ENCODE measurements at places on chromosomes 11 and 22.
A peak's percentile ranks its signal among the peaks of the same experiment; 100 is the strongest.

GRCh38 chr11:33403344-33403743 lies 146.2 kb downstream of the HIPK3 start:
- no peak for DNase-seq

DNA sequence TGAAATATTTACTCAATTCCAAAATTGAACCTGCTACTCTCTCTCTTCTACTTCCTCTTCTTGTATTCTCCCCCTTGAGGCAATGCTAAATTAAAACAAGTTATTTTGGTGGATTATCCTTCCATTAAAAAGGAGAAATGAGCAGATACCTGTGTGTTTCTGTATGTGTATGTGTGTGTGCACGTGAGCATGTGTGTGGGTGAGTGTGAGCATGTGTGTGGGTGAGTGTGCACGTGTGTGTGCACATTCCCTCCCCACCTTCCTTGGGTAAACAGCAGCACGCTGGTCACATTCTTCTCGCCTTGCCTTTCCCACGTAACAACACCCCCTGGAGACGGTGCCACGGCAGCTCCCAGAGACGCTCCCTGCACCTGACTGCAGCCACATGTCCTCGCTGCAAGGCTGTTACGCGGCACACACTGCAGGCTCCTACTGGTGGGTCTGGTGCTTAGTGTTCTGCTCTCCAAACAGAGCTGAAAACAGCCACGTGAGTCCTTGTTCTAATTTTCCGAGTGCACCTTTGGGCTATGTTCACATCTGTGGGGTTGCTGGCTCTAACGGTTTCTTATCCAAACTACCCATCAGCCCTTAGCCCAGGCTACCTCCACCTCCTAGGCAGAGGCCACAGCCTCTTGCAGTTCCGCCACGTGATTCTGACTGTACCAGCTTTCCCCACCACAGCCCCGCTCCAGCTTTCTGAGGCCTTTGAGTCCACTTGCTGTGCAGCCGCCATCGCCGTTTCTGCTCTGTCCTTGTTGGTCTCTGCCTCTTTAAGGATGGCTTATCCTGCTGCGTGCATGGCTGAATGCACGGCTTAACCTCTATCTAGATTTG lies 123.4 kb downstream of the CTTN start:
- no peak for DNase-seq

GRCh38 chr11:111759778-111760407 lies 6.3 kb downstream of the PPP2R1B start:
- DNase-seq, result no peak

GRCh38 chr11:36870361-36870760 lies 272.3 kb upstream of the RAG2 start:
- no peak for DNase-seq

DNA sequence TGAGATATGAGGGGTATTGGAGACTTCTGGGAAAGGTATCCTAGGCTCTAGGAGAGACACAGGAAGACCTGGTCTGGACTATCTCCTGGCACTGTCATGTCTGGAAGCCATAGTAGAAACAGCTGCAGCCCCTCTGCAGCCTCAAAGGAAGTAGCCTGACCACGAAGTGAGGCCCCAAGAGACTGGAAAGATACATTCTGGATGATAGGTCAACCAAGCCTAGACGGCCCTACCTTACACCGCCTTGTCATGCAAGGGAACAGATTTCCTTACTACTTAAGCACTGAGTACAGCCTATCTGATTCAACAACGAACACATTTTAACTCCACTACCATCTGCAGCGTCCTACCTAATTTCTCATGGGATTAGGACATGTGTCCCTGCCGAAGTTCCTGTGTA lies 31.1 kb downstream of the UQCR10 start:
- DNase-seq, result no peak

- DNase-seq, result no peak
Observed at GRCh38 chr11:118375978-118376377, 16.6 kb downstream of the UBE4A start.

DNA sequence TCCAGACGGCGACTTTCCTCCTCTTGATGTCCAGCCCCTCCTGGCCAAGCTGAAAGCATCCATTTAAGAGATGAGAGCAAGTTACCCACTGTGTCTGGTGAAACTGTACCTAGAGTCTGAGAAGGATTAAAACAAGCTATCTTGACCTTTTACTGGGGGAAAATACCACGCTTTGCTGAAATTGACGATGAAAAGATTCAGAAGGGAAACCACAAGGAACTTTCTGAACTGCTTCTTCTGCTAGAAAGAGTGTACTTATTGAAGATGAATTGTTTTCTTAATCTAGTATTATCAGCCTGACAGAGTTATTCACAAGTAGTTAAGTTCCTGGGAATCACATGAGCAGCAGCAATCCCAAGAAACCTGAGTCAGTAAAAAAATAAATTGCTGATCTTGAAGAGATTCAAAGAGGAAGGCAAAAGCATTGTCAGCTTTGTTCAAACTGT lies 13.1 kb upstream of the MS4A6A start:
- DNase-seq, result no peak

- DNase-seq, result no peak
Observed at GRCh38 chr11:107180236-107180635, 162.0 kb upstream of the GUCY1A2 start.

DNA sequence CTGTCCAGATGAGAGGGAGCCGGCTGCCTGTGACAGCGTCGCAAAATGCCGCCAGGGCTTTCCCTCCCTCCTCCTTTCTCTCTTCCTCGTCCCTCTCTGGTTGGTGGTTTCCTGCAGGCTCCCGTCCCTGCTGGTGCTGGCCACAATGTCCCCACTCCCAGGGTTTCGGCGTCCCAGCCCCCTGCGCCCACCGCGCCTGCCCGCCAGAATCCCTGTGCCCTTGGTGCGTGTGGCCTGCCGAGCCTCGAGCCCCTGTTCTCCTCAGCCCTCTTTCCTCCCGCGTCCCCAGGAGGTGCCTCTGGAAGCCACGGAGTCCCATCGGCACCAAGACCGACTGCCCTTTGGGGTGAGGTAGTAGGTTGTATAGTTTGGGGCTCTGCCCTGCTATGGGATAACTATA lies 37.9 kb upstream of the PPARA start:
- no peak for DNase-seq

DNA sequence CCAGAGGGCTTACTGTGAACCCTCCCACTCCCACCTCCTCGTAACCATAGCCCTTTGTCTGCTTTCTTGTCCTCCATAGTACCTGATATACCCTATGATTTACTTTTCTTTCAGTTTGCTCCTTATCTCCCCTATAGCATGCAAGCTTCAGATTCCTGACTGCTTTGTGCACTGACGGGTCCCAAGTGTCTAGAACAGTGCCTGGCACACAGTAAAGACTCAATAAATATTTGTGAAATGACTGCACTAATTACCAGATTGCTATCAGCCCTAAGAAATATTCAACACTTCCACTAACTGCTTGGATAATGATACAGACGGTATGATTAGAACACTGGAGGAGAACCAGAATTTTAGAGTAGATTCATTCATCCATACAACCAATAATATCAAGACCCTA lies 33.0 kb downstream of the ISX start:
- no peak for DNase-seq

DNA sequence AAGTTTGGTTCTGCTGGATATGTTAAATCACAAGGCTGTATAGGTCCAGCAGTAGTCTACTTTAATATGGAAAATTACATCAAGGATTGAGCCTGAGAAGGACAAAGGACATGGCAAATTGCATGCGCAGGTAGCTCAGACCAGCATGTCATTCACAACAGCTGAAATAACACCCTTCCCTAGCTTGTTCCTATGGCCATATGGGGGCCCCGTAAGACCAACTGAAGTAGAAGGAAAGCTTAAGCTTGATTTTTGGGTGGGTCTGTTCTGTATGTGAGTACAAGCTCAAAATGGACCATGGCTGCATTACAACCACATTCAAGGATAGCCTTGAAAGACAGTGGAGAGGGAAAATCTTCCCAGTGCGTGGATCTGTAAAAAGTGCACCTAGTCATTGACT lies 20.6 kb upstream of the PDE3B start:
- DNase-seq, result no peak

DNA sequence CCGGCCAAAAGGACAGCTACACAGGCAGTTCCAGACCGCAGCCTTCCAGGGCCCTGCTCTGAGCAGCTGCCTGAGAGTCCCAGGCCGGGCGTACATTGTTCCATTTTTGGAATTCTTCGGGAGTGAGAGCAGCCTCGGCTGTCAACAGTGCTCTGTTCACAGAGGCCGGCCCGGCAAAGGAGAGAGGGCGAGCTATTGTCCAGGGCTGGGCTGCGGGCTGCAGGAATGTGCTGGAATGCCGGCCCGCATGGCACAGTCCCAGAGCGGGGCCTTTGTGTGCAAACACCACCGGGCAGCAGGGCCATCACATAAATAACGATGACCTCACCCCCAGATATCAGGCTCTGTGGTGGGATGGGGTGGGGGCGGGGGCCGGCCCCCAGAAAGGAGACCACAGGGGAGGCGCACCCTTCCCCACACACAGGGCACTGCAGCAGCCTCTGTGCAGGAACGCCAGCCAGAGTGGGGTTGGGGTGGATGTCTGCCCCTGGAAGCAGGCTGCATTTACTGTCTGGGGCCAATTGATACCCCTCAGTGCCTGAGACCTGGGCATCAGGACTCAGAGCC lies 15.8 kb downstream of the LINC01488 start:
- peak; percentile 94 for DNase-seq

GRCh38 chr22:20228055-20228938 lies 39.8 kb downstream of the RTN4R start:
- DNase-seq, result no peak

GRCh38 chr11:87265132-87265531 lies 227.4 kb downstream of the TMEM135 start:
- DNase-seq, result peak; percentile 11

- no peak for DNase-seq
Observed at GRCh38 chr11:68413591-68413999, 47.0 kb upstream of the PPP6R3 start.

- no peak for DNase-seq
Observed at GRCh38 chr11:38524945-38525344, 1926.9 kb upstream of the RAG2 start.

- peak; percentile 83 for DNase-seq
Observed at GRCh38 chr11:118910309-118911112, 15.2 kb downstream of the BCL9L start.

DNA sequence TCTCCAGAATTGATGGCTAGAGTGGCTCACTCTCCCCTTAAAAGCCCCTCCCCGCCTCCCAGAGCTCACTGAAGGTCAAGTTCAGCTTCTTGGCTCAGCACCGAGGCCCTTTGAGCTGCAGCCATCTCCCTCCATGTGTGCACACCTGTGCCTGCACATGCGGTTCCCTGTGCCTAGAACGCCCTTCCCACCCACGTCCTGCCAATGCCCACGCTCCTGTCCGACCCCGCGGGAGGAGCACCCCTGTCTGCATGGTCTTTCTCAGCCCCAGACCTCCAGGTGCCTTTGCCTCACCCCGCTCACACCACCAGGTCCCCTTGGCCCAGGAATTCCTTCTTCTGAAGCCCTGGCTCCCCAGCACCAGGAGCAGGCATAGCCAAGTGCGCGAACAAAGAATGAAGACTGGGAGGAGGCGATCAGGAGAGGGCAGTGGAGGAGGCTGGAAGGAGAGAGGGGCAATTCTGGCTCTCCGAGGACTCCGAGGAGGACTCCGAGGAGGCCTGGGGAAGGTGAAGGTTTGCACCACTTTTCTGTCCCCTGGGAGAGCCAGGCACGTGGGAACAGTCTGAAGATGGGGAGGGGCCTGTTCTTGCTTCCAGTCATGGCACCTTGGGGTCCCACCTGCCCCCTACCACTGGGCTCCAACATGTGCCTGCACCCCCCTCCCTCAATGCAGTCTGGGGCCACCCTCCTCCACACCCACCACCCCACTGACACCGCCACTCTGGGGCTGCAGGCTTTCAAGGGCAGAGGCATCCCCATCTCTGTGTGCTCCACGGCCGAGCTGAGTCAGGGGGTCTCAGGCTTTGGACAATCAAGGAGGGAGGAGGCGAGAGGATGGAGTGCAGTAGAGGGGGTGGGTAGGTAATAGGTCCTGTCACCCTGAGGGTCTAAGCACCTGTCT lies 17.7 kb downstream of the IGF2 start:
- DNase-seq, result no peak

DNA sequence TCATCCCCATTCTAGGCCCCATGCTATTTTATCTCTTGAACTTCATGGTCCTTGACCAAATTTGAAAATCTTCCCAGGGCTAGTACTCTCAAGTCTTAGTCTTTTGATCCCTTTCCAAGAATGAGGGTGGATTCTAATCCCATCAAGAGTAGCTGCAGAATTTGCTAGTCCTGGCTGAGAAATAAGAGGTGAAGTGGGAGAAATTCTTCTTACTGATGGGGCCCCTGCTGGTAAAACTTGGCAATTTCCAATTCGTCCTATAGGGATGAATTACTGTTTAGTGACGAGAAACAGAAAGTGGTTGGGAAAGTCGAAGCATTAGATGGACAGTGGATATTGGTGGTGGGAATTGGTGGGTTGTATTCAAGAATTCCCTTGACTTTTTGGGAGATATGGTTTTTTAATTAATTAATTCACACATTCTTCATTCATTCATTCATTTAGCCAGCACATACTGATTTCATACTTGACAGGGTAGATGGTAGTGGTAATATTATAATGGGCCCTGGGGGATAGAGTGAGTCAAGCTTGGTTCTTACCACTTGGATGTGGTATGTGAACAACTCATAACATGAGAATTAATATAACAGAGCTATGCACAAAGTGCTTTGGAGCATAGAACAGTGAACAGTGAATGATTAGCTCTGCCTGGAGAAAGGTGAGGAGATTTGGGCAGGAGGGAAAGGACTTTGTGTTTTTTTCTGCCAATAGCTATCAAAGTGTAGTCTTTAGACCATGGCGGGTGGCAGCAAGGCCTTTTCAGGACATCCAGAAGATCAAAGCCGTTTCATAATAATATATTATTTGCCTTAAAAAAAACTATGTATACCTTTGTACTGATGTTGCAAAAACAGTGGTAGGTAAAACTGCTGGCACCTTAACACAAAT lies 103.8 kb downstream of the STIM1 start:
- peak; percentile 72 for DNase-seq

- no peak for DNase-seq
Observed at GRCh38 chr11:127628458-127628785, 627.9 kb upstream of the KIRREL3 start.

GRCh38 chr22:27576413-27576812 lies 225.1 kb downstream of the MN1 start:
- no peak for DNase-seq

DNA sequence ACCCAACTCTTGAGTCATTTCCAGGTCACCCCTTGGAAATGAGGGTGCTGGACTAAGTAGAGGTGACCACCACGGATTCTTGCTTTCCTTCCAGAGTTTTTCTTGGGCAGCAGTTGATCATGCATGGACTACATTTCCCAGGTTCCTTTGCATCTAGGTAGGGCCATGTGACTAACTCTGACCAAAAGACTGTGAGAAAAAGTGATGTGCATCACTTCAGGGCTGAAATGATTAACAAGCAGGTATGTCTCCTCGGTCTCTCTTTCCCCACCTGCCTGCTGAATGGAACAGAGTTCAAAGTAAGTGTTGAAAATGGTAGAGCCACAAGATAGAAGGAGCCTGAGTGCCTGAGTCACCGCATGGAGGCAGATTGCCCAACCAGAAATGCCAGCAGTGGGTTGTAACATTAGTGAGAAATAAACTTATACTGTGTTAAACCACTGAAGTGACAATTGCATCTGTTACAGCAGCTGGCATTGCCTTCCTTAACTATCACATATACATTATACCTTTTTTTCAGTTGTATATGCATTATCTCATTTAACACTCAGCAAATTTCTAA lies 113.5 kb downstream of the MN1 start:
- DNase-seq, result no peak

- DNase-seq, result no peak
Observed at GRCh38 chr22:45686004-45686403, 14.4 kb downstream of the ATXN10 start.

Measured in GM04503 (cell line).